ENCODE measurements at places on chromosomes 2 and 18.

- H3K27me3 ChIP-seq = no peaks in the 10 kb centered on the region
- H3K4me3 ChIP-seq = no peak overlapping the region
- DNase-seq = no peak
- H3K4me1 ChIP-seq = no peaks in the 10 kb centered on the region
- H3K36me3 ChIP-seq = no peaks in the 10 kb centered on the region
Observed at GRCh38 chr2:29987146-29987545, 65.8 kb upstream of the ALK start.

- no peaks in the 10 kb centered on the region for H3K36me3 ChIP-seq
- H3K4me3 ChIP-seq = no peak overlapping the region
- DNase-seq = no peak
- no peak overlapping the region for H3K27ac ChIP-seq
- H3K4me1 ChIP-seq = no peaks in the 10 kb centered on the region
- H3K27me3 ChIP-seq = no peaks in the 10 kb centered on the region
Observed at GRCh38 chr2:159045545-159046454, 77.4 kb downstream of the TANC1 start.

DNA sequence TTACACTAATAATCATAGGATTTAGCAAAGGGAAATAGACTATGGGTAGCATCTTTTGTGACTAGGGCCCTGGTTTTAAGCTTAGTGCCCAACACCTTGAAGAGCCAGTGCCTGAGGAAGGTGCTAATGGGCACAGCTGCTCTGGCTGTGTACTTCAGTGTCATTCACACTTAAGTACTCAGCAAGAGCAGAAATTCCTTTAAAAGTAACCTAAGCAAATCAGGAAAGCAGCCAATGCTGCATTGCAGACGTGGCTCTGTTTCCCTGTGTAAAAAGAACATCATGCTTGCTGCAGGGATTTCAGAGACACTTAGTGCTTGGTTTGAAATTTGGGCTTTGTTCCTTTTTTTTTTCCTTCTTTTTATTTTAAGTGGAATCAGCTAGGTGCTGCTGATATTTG lies 505.4 kb downstream of the SUCLG1 start:
- no peak for DNase-seq
- H3K27ac ChIP-seq = no peak overlapping the region
- no peaks in the 10 kb centered on the region for H3K36me3 ChIP-seq

DNA sequence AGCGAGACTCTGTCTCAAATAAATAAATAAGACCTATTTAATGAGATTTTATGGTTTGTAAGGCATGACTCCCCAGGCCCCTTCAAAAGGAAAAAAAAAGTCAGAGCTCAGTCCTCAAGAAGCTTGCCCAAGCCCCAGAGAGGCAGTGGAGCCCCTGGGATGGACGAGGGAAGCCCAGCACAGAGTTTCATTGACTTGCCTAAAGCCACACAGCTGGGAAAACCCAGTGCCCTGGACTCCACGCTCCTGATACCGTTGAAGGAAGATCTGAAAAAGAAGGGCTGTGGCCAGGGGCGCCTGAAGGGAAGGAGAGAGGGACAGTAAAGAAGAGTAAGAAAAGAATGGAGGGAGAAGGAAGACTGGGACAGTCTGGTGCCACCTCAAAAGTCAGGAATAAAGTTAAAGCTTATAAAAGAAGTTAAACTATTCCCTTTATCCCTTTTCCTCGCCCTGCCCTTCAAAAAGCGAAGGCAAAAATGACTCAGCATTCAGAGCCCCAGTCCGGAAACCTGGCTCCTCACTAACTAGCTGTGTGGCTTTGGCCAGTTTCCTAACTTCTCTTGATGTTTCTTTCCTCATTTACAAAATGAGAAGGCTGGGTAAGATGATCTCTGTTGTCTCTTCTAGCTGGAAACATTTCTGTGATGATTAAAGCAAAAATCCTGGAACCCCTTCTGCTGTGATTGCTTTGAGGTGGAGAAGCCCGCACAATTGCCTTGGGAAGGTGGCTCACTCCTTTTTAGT lies 46.7 kb downstream of the LYPD1 start:
- no peak overlapping the region for H3K27ac ChIP-seq
- no peaks in the 10 kb centered on the region for H3K4me1 ChIP-seq
- H3K27me3 ChIP-seq = no peaks in the 10 kb centered on the region
- H3K4me3 ChIP-seq = no peak overlapping the region

GRCh38 chr2:237700512-237701032 lies 73.2 kb downstream of the LRRFIP1 start:
- DNase-seq = peak; percentile 54
- peak overlapping the region; percentile 77 for H3K27ac ChIP-seq
- no peaks in the 10 kb centered on the region for H3K27me3 ChIP-seq
- peaks cover 70% of the 10 kb centered on the region for H3K4me1 ChIP-seq
- H3K36me3 ChIP-seq = no peaks in the 10 kb centered on the region
- H3K4me3 ChIP-seq = peak overlapping the region; percentile 56

- H3K27ac ChIP-seq = no peak overlapping the region
- no peak overlapping the region for H3K4me3 ChIP-seq
- no peaks in the 10 kb centered on the region for H3K36me3 ChIP-seq
- 0 out of 2 replicates have a peak, but pooled peaks cover 4% of the 10 kb centered on the region for H3K4me1 ChIP-seq
- H3K27me3 ChIP-seq = no peaks in the 10 kb centered on the region
Observed at GRCh38 chr2:24164416-24164973, 10.4 kb upstream of the FAM228A start.
